NCI-H1417 treated with DMSO at 0.1 percent for 48 hours (cell line): ENCODE measurements at places on chromosomes 7 and 10.

DNA sequence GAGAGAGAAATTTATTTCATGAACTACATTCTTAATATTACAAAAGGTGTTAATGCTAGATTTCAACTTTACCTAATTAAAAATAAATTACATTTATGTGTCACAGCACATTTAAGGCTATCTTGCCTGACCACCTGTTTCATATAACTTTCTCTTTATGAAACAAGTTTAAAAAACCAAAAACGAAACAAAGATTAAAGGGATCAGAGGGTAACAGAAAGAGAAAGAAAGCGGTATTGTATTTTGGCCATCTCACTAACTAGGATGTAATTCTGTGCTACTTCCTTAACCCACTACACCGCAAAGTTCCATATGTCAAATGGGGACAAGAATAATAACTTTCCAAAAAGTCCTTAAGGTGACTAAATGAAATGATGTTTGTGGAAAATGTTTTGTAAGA lies 6.3 kb upstream of the RHOBTB1 start:
- no peak for DNase-seq

GRCh38 chr7:57404967-57405421 lies 45.0 kb upstream of the ZNF716 start:
- DNase-seq, result no peak

DNA sequence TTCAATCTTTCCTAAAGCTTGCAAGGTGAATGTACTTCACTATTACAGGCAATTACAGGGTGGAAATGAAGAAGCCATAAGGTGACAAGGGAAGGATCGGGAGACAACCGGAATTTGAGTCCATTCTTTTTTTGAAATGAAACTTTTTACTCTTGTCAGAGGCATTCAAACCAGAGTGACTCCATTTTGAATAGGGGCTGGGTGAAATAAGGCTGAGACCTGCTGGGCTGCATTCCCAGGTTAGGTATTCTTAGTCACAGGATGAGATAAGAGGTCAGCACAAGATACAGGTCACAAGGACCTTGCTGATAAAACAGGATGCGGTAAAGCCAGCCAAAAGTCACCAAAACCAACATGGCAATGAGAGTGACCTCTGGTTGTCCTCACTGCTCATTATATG lies 363.3 kb downstream of the TYW1 start:
- DNase-seq, result no peak

DNA sequence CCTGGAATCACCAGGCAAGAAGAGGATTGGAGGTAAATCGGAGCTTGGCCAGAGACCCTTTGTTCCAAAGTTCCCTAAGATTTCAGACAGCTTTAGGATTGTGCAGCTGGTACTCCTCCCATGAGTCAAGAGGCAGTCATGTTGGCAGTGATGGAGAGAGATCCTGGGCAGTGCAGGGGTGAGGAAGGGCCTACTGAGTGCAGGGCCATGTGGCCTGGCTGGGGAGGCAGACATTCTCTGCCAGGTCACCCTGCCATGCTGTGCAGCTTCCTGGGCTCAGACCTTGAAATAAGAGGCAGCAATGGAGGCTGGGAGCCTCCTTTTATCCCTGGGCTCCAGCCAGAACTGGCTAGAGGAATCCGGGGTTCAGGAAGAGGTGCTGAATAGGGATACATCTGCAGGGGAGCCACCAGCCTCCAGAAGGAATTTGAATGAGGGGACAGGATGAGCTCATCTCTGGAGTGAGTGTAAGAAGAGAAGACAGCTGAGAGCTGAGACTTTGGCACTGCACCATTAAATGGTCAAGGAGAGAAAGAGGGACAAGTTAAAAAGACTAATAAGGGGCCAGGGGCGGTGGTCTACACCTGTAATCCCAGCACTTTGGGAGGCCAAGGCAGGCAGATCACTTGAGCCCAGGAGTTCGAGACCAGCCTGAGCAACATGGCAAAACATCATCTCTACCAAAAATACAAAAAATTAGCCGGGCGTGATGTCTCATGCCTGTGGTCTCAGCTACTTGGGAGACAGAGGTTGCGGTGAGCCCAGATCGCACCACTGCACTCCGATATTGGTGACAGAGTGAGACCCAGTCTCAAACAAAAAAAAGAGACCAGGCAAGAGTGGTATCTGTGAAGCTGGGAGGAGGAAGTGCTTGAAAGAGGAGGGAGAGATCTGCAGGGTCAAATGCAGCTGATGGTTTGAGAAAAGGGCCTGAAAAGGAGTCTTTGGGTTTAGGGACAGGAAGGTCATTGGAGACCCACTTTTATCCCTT lies 12.0 kb downstream of the SFTPD start:
- DNase-seq, result no peak

GRCh38 chr7:5692112-5692844 lies 89.2 kb downstream of the RNF216 start:
- DNase-seq, result no peak

DNA sequence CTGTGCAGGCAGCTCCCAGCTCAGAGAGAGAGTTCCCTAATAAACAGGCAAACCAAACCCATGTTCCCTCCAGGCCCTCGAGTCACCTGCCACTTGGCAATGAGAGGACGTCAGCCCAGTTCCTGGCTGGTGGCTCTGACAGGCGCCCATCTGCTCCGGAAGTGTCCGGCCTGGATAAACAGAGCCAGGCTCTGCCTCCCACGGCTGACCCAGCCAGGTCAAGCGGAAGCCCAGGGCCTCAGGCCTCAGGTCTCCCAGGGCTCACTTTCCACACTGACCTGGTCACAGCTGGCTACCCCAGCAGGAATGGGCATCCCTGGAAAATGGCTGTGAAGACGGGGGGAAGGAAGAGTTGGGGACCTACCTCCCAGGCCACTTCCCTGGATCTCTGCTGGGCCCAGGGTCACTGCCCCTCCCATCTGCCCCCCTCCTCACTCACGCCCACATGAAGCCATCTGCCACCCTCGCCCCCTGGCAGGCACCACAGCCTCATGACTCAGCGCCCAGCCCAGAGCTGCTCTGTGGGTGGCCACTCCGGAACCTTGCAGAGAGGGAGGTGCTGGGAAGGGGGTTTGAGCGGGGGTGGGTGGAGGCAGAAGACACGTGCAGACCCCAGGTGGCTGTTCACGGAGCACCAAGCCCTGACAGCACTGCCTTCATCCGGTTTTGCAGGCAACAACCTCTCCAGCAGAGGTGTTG lies 37.4 kb upstream of the DUSP5 start:
- no peak for DNase-seq

DNA sequence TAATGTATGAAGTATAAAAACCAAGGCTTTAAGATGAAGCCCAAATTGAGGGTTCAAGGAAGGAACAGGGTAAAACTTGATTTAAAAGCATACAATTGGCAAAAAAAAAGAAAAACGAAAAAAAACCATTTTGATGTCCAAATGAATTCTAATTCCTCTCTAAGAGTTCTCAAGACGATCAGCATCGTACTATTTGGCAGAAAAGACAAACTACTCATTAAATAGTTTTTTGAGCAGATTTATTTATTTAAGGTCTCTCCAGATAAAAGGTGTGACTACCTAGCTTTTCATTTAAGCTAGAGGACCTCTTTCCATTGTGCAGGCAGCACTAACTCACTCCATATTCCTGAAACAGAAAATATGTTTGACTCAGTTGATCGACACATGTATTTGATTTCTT lies 245.0 kb downstream of the KIAA1217 start:
- DNase-seq, result no peak

DNA sequence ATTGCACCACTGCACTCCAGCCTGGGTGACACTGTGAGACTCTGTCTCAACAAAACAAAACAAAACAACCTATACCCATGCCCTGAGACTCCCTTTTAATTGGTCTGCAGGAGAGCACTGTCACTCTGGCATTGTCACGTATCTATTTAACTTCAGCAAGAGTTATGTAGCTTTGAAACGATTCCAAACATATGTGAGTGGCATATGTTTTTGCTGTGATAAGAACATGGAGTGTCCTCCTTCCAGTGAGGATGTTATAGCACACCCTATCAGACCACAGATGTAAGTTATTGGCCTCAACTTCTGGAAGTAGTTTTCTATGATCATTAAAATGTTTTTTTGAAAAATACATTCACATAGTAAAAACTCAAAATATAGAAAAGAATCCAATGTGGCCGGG lies 15.5 kb upstream of the DNAJC12 start:
- DNase-seq, result no peak

- DNase-seq, result no peak
Observed at GRCh38 chr10:113354711-113355110, 198.1 kb upstream of the HABP2 start.

DNA sequence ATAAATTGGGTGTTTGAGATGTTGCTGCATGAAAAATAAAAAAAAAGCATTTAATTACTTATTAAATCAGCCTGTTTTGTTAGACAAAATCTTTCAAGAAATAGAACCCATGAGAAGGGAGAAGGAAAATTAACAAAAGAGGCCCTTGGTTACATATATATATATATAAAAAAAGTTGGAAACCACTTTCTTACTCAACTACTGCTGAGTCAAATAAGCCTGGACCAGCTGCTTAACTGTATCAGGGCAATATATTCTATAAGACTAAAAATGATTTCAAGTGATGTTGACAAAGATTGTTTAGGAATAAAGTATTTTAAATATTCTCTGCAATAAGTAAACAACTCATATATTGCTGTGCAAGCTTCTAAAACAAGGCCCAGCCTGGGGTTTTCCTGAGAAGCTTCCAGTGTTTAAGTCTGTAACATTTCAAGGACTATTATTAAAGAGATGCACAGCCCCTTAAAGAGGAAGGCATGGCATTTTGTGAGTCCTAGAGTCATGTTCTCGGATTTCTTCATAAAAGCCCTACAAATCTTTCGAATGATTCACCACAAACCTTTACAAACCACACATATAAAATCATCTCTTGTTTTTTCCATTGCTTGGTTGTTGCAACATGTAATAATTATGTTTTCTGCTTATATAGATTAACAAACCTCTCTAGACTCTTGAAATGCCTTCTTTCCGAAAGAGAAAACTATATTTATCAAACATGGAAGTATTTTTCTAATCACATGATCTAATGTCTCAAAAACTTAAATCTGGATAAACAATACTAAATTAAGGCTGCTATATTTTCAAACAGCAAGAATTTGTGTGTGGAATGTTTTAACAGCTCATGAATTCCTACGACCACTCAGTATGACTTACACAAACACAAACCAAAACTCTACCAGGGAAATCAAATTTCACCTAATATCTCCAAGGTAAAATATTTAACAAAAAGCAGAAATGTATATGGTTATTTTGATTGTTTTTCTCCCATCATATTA lies 14.3 kb downstream of the JAZF1 start:
- DNase-seq, result no peak

DNA sequence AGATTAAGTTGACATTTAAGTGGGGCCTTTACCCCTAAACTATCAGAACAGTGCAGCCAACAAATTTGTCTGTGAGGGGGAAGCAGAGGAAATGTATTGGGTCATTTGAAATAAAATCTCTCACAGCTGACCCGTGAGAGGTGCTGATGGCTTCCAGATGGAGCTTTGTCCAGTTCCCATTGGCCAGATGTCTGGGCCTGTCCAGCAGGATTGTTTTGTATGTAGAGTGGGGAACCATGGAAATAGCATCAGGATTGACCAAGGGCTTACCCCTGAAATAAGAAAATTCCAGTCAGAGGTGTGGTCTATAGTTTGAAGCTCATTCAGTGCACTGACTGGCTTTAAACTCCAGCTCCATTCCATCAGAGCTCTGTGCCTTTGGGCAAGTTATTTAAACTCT lies 50.6 kb downstream of the INHBA start:
- DNase-seq, result no peak

GRCh38 chr10:17056781-17057428 lies 72.7 kb downstream of the CUBN start:
- DNase-seq, result no peak

GRCh38 chr7:22061775-22062174 lies 116.1 kb upstream of the CDCA7L start:
- DNase-seq, result no peak

GRCh38 chr10:125006921-125007426 lies 65.1 kb downstream of the ZRANB1 start:
- no peak for DNase-seq

GRCh38 chr7:100693312-100694097 lies 545 bp downstream of the GIGYF1 start:
- no peak for DNase-seq

GRCh38 chr10:119688033-119688508 lies 36.9 kb downstream of the BAG3 start:
- no peak for DNase-seq

DNA sequence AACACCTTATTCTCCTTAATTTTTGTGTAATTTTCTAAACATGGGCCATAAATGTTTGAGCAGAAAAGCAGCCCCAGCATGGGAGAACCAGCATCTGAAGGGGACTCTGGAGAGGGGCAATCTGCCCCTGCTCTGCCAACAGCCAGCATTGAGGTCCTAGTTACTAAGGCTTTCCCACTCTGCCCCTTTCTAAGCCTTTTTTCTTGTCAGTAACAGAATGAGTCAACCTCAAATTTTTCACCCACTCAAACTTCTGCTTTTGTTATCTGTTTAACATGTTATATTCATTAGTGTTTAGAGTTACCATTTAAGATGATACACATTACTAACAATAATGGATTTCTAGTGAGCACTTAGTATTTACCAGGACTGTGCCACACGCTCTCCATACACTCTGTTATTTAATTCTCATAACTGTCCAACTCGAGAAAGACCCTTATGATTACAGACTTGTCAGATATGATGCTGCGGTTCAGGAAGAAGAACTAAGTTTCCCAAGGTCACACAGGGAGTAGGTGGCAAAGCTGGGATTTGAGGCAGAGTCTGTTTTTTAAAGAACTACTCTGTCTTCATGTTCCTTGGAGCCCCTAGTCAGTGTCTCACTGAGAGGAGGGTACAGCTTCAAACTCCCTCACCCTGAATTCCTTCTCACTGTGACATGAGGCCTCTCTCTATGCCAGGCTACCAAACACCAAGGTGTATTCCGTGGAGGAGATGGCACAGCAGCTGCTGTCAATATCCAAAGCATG lies 19.9 kb upstream of the GPAM start:
- DNase-seq, result no peak

- DNase-seq, result no peak
Observed at GRCh38 chr10:102652170-102652916, 8.1 kb downstream of the TRIM8 start.

DNA sequence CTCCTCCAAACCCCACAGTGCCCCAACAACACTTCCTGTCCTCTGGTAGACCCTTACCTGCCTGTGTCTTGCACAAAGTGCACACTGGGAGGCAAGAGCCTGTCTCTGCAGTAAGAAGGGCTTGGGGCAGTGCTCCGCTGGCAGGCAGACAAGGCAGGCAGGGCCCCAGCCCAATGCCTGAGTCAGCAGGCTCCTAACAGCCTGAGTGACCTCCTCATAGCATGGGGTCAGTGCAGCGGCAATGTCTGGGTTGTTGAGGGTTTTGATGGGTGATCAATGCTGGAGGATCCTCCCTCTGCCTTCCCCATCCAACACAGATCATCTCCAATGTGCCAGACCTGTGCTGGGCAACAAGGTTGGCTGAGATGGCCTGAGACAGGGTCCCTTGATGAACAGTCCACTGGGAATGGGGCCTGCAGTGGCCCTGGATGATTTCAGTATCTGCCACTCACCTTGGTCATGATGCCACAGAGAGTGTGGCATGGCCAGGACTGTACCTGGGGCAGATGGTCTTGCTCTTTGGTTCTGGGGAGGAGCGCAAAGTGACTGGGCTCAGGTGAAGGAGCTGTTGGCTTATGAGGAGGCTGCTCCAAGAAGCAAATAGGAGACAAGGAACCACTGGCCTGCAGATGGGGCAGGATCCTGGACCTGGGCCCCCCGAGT lies 55.6 kb upstream of the CAMK2B start:
- no peak for DNase-seq

- no peak for DNase-seq
Observed at GRCh38 chr10:78830976-78831375, 237.8 kb upstream of the ZMIZ1 start.
